GM10248 (cell line): ENCODE measurements at places on chromosomes 2 and 18.

- DNase-seq = no peak
Measured at GRCh38 chr2:76639171-76639680, 883.0 kb downstream of the LRRTM4 start.

- no peak for DNase-seq
Measured at GRCh38 chr18:62457877-62458276, 64.9 kb upstream of the ZCCHC2 start.

GRCh38 chr2:139744273-139744672 lies 964.1 kb upstream of the NXPH2 start:
- DNase-seq = no peak

DNA sequence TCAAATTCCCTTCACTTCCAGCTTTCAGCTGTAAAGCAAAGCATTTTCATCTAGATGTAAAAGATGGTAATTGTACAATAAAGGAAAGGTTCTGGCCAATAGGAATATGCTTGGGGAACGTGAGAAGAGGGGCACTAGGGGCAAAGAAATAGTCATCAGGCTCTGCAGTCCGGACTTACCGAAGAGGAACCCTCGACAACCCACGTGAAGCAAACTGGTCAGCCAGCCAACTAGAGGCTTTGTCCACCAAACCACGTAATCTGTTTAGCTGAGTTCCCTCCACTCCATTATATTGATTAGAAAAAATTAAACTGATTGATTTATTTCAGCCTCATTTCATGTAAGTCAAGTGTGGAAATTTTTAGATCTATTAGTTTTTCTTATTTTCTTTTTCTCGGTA lies 300.4 kb upstream of the FANCL start:
- DNase-seq = no peak

DNA sequence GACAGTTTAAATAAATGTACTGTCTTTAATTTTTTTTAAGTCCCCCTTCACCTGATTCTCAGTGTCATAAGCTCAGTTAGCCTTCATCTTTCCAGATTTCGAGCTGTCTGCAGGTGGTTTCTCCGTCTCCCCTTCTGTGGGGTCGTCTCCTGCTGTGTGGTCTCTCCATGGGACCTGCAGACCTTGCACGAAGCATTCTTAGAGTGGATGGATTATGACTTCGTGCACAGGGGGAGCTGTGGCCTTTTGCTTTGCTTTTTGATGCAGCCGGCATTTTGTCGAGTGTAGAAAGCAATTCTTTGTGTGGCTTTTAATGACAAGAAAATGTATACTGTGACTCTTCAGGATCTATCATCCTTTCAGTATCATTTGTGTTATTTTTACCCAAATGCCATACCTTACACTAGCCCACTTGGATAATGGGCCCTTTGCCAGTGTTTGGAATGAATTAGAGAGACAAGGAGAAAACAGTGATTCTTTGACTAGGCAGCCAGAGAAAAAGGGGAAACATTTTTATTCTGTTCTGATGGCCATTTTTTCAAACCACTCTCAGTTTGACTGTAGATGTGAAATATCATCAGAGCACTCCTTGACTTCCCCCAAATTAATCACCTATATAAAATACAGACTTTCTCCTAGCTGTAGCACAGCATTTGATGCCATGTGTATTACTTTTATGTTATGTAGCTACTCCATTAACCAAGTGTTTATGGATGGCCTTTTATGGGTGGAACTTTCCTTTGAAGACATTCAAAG lies 54.3 kb downstream of the ITGA6 start:
- no peak for DNase-seq

- DNase-seq = no peak
Measured at GRCh38 chr18:49843778-49844625, 30.7 kb upstream of the ACAA2 start.

- DNase-seq = no peak
Measured at GRCh38 chr18:44128365-44128764, 552.3 kb upstream of the SETBP1 start.

DNA sequence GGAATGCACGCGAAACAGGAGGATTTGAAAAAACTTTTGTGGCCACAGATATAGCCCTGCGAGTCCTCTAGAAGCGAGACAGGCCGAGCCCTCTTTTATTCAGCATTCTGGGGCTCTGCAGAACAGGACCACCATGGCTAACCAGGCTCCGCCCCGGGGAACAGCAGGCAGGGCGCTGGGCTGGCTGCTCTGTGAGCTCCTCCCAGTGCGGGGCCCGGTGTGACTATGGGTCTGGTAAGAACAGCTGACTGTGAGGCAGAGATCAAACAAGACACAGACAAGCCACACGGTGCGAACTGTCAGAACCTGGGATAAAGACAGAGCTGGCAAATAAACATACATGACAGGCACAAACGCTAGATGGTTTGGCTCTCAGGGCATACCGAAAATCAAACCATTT lies 15.5 kb downstream of the PXDN start:
- no peak for DNase-seq

- DNase-seq = no peak
Measured at GRCh38 chr2:51448911-51449310, 417.0 kb upstream of the NRXN1 start.

DNA sequence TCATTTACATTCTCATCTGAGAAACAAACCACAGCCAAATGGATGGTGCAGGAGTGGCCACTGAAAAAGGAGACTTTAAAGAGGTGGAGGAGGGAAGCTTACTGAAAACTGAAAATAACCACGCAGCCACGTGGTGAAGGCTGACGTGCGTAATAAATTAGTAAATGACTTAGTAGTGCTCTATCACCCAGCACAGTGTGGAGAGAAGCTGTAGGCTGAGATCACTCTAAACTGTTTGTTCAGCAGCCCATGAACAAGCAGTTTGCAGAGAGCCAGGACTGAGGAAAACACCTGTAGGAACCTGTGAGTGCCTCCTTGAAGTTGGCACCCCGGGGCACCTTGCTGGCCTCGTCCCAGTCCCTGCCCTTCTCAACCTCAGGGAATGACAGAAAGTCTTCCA lies 193.0 kb downstream of the TXNL1 start:
- no peak for DNase-seq

GRCh38 chr2:119341684-119342083 lies 24.9 kb downstream of the C2orf76 start:
- DNase-seq = no peak

DNA sequence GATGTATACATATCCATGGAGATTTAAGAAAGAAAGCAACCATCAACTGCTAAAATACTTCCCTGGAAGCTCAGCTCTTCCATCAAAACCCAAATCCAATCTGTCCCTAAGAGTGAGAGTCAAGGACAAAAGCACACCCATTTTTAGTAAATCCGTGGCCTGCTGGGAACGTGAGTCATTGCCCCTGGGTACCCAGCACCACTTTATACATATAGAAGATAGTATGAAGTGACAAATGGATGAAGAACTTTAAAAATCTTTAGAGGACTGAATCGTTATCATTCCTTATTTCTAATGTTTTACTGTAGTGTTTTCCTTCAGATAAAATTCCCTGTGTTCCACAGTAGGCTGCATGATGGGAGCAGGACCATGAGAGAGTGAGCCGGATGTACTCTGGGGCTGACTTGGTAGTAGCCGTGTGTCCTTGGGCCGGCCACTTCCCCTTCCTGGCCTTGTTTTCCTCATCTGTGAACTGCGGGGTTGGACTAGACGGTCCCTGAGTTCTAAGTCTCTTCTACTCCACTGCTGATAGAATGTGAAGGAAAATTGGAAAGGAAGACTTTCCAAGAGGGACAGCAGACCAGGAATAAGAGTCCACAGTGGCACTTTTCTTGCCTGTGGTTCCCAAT lies 28.5 kb upstream of the CEP68 start:
- DNase-seq = no peak

GRCh38 chr2:12006850-12007249 lies 260.4 kb downstream of the LPIN1 start:
- DNase-seq = no peak

DNA sequence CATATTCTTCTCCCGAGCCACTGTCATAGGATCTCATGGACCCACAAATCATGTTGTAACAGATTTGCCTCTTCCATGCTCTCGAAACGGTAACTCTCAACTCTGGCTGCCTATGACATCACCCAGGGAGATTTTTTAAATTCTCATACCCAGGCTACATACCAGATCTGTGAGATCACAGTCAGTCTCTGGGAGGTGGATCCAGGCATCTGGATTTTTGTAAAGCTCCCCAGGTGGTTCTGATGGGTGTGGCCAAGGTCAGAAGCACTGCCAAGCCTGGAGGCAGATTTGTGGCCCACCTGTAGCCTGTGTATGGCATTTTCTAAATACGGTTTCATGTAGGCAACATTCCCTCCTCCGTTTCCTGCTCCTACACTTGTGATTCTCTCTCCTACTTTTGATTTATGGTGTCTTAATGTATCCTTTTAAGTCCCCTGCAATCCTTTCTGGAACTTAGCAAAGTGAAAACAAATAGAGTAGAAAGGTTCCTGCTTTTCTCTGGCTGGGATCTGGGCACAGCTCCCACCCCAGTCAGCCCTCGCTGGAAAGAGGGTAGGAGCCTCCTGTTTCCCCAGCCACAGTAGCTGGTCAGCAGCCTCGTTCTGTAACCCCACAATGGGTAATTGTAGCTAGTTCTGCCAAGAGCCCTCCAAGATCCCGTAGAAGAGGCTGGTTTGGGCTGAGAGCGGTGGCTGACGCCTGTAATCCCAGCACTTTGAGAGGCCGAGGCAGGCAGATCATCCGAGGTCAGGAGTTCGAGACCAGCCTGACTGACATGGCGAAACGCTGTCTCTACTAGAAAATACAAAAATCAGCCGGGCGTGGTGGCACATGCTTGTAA lies 96.2 kb downstream of the KLHL29 start:
- no peak for DNase-seq

DNA sequence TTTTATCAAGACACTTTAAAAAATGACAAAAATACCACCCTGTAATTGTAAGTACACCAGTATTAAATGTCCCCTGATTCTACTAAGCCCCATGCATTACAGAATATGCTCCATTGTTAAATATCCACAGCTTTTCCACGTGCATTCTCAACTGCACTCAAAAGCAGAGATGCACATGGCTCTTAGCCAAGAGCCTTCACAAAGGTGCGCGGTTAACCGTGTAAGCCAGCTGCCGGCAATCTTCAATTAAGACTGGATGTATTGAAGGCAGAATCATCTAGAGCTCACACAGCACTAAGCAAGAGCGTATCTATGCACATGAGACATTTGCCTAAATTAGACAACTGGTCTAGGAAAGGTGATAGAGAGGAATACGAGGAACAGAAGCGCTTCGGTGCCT lies 278.3 kb downstream of the NAPG start:
- DNase-seq = no peak

DNA sequence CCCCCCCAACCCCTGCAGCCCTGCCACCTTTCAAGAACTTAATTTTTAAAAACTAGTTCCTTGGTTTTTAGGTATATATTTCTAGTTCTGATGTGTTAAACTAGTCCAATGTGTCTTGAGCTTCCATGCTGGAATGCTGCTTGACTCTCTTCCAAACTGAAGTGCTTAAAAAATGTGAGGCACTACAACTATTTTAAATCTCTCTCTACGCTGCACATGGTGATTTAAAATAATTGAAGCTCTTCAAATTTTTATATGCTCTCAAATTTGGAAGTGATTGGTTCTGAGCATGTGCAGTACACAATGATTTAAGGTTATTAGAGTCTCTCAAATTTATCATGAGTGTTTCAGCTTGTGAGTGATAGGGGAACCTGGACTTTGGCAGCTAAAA lies 192.6 kb upstream of the ZEB2 start:
- DNase-seq = no peak

DNA sequence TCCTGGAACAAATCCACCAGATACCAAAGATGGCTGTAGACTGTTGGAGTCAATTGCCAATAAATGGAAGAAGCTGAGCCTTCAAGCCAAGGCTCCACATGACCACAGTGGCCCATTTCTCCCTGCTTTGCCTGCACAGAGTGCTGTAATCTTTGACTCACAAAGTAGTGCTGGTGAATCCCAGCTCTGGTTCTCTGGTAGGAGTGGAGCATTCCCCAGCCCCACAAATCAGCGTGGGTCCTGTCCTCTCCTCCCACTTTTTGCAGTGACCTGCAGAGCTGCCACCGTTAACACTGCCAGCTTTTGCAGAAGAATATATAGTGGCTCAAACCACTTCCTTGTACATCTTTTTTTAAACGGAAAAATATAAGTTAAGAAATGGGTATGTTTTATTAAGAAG lies 93.9 kb downstream of the MGAT5 start:
- DNase-seq = no peak

DNA sequence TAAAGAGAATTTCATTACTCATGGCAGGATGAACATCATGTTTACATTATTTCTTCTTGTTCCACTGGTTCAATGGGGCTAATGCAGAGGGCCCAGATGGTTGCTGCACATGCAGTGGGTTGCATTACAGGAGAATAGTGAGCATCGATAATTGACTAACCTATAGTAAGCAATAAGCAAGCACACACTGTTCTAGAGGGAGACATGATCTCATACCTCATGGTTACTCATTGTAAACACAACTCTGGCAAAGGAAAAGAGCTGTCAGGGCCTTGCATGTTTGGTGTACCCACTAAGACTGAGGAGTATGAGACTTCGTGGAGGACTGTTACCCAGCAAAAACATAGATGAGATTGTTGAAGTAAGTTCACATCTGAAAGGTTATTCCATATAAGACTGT lies 885.6 kb upstream of the VRK2 start:
- no peak for DNase-seq

- DNase-seq = no peak
Measured at GRCh38 chr18:725646-726045, 13.2 kb upstream of the ENOSF1 start.

DNA sequence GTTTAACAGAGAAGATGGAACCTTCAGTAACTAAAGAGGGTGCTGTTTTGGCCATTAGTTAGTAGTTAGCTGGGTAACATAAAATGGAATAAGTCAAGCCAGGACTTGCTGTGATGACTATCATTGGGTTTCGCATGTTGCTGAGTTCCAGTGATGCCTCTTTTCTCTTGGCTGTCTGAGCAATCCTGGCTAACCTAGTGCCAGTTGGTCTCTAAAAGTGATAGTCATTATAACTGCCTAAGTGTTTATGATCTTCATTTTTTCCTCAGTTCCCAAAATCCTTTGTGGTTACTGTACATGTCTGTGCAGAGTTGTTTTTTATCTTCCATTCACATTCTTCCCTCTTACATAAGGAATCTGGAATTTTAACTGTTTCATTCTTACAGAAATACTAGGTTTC lies 33.4 kb downstream of the WDR43 start:
- DNase-seq = no peak

DNA sequence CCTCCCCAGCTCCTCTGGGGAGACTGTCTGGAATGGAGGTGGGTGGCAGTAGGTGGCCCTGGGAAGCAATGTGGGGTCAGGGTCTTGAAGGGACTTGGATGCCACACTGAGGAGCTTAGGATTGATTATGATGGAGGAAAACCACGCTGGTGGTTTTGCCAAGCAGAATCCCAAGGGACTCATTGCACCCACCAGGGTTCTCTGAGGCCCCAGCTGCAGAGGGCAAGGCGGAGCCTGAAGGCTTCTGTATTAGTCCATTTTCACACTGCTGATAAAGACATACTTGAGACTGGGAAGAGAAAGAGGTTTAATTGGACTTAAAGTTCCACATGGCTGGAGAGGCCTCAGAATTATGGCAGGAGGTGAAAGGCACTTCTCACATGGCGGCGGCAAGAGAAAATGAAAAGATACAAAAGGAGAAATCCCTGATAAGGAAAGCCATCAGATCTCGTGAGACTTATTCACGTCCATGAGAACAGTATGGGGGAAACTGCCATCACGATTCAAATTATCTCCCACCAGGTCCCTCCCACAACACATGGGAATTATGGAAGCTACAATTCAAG lies 87.2 kb upstream of the YWHAQ start:
- no peak for DNase-seq
